Nasal cavity respiratory epithelium epithelial cell of viscerocranial mucosa (primary cell): ENCODE measurements at places on chromosomes 16 and 17. TPM values are rescaled to one million over a fixed set of nuclear protein-coding genes. Genes with fewer than 3 reads are reported as not detected.

The MGAT5B gene
- total RNA-seq, result under 0.01 and 0.07 TPM in 2 replicates

The GPR139 gene
- total RNA-seq, result not detected in 2 replicates

The MSLN gene
- total RNA-seq, result 13.0 and 40.5 TPM in 2 replicates

The GP2 gene
- not detected in 2 replicates for total RNA-seq

The CCL14 gene
- total RNA-seq, result not detected in 2 replicates

The ADGRG1 gene
- 29.7 and 217 TPM in 2 replicates for total RNA-seq
